ENCODE measurements at places on chromosomes 2 and 18.

- DNase-seq = no peak
These were observed 39.9 kb downstream of the KIF1A start for GRCh38 chr2:240780023-240780700.

GRCh38 chr2:20446917-20447436, at the start of gene RHOB:
RHOB (plus strand) TSS chr2:20447074; CDS start chr2:20447466, 392 bp downstream.
- peak; percentile 94 for DNase-seq

DNA sequence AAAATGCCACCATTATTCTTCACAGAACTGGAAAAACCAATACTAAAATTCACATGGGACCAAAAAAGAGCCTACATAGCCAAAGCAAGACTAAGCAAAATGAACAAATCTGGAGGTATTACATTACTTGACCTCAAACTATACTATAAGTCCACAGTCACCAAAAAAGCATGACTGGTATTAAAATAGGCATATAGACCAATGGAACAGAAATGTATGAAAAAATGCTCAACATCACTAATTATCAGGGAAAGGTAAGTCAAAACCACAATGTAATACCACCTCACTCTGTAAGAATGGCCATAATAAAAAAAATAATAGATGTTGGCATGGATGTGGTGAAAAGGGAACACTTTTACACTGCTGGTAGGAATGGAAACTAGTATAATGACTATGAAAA, 158.6 kb downstream of the CDH2 start:
- no peak for DNase-seq

DNA sequence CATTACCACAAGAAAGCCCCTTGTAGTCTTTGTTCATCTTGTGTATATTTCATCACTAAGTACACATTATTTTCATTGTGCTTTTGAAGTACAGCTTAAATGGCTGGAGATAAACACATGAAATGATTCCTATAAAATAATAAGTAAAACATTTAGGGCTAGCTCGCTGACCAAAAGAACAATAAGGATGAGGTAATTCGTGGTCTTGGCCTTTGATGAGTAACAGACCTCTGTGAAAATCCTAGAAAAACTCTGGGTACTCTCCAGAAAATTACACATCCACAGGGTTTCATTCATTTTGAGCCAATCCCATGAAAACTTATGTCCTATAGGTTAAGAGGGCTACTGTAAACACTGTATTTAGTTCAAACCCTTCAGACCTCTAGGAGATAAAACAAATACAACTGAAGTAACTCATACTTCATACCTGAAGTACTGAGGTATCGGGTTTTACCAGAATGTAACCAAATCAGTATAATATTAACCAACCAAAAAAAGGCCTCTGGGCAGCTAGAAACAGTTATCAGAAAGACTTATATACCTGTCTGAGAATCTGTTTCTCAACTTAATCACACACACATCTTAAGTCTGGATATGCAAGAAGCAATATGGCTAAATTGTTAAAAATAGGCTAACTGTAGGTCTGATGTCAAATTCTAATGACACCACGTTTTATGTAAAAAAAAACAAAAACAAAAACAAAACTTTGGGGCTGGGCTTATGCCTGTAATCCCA, 31.0 kb downstream of the CFAP36 start:
- no peak for DNase-seq

DNA sequence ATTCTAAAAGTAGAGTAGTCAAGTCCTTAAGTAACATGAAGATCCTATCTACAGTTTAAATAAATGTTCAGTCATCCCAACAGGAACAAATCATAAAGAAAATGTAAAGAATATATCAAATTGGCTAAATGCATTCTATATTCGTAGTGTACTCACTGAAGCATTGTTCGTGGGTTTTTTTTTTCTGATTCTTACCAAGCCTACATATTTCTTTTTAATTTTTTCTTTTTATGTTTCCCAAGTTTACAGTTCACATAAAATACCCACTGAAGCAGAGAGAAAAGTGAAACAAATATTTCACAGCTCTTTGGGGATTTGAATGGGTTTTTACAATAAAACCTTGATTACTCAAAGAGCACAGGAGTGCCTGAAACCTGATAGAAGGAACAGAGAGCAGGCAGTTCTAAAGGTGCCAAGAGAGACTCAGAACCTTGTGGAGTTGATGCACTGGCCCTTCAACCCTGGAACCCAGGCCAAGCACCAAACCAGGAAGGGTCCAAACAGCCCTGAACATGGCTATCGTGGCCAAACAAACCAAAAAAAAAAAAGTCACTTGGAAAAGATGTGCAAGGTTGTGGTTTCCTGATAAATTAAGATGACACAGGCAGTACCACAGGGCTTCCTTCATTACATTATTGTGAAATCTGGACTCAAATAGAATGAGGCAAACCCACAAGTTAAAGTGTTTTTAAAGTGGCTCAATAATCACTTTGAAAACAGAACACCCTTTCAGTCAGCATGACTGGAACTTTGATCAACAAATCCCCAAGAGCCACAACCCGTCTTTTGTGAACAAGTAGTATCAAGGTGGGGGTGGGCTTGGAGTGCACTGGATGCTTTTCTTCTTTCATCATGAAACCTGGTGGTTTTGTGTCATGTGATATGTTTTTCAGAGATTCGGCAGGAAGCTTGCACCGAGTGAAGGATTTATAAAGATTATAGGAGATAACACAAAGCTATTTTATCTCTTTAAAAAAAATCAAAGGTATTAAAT, 245.0 kb upstream of the FN1 start:
- DNase-seq = no peak

All from amniotic stem cell (primary cell).